Osteoblast (primary cell): ENCODE measurements at places on chromosomes 2 and 18. TPM values are rescaled to one million over a fixed set of nuclear protein-coding genes. Genes with fewer than 3 reads are reported as not detected.
A peak's percentile ranks its signal among the peaks of the same experiment; 100 is the strongest.

- DNase-seq: peak; percentile 96
Observed at GRCh38 chr2:9703701-9704221, 73.0 kb upstream of the YWHAQ start.

DNA sequence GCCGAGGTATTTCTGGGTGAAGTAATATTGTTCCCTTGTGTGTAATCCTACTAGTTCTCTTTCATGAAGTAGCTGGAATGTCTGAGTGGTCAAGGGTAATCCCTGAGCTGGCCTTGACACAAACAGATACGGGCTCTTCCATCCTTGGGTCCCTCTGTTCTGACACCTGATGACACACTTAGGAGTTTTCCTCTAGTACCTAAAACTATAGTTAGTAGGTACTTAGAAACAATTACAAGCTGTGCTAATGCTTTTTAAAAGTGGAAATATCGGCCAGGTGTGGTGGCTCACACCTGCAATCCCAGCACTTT lies 59.2 kb upstream of the IL1R1 start:
- DNase-seq: no peak

- DNase-seq: no peak
Observed at GRCh38 chr18:2306606-2307005, 264.7 kb downstream of the METTL4 start.

HOXD12 gene
- not detected in 2 replicates for total RNA-seq

ARHGAP15 gene
- 0.88 and 2.2 TPM in 2 replicates for total RNA-seq

DNA sequence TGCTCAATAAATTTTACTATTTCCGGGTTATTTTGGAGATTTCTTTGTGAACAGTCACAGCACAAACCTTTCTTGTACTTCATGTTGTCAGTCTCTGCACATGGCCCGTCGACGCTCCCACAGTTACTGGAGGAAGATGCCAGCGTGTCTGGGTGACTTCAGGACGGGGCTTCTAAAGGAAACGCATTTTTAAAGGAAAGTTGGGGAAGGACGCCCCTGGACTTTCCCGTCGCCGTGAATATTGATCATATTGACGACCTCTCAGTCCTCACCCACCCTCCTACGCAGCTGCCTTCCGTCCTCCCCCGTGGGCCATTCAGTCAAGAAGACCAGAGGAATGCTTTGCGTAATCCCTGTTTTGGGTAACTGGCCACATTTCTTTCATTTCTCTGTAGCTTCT lies 71.1 kb upstream of the SNTG2 start:
- DNase-seq: no peak

- no peak for DNase-seq
Observed at GRCh38 chr2:237946423-237946822, 20.4 kb upstream of the UBE2F start.

CENPA gene
- 2.2 and 2.9 TPM in 2 replicates for total RNA-seq

SCN2A gene
- 2.2 and 5.0 TPM in 2 replicates for total RNA-seq
